Activated CD8-positive, alpha-beta memory T cell treated with anti-CD3 and anti-CD28 coated beads, Interleukin-2, amount 10 ng/mL, durations not matched to agents 7 days and 5 days (primary cell): ENCODE measurements at places on chromosomes 3 and 15. TPM values are rescaled to one million over a fixed set of nuclear protein-coding genes. Genes with fewer than 3 reads are reported as not detected.

The AGTR1 gene
- not detected for total RNA-seq

The PLXNB1 gene
- 4.0 TPM for total RNA-seq

The PRR20G gene
- total RNA-seq = not detected

DNA sequence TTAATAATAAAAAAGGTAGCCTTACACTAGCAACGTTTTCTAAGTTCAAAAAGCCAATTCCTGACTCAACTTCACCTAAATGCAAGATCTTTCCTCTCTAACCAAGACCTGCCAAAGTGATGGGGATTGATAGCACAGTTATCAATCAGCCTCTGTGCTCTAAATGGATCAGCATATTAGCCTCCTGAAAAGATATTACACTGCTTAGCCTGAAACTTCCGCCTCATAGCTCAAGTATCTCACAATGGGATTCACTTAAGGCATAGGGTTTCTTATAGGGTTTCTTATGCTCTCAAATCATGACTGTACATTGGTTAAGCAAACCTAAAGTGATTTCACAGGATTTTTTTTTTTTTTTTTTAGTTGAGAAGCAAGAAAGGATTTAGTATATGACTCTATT, 436 bp upstream of the SLC9A9 start:
- no peak for DNase-seq

DNA sequence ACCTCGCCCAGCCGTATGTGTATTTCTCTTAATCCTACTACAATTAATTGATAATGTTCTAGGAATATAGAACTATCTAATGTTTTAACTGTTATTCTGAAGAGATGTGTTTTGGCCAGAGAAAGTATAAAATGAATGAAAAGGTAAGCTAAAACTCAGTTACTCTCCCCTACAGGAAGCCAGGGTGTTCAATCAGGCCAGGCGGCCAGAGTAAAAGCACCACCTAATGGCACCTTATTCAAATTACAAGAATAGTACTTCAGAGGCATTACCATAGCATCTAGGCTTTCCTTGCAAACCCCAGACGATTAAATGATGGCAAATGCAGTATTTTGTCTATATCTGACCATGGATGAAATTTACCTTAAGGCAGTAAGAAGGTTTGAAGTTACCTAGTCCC, 10.4 kb downstream of the SLC12A8 start:
- DNase-seq = no peak
